ENCODE measurements at places on chromosomes 16 and 17. TPM values are rescaled to one million over a fixed set of nuclear protein-coding genes. Genes with fewer than 3 reads are reported as not detected.

CMC2 gene
- 38.7 TPM for total RNA-seq

TPSG1 gene
- not detected for total RNA-seq

CPHXL2 gene
- total RNA-seq: not detected

ASGR2 gene
- not detected for total RNA-seq

CDH16 gene
- total RNA-seq: 0.87 TPM

DNA sequence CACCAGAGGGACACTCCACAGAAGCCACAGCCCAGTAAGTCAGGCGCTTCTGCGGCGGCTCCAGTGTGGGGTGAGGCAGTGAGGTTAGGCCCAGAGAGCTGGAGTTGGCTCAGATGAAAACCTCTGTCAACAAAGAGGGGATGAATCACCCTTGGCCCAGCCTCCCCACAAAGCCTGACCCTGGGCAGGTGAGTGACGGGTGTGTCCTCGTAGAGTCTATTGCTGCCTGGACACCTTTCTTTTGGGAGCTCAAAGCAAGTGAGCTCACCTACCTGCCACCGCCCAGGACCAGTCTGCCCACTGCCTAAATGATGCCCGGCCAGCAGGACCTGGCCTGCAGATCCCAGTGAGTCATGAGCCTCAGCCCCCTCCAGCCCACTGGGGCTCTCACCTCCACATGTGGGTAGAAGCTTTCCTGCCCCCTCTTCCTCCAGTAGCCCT lies 24.9 kb upstream of the DBNDD1 start:
- peaks cover 44% of the 10 kb centered on the region for H3K36me3 ChIP-seq
- no peaks in the 10 kb centered on the region for H3K27me3 ChIP-seq
- H3K27ac ChIP-seq: no peak overlapping the region
- no peak overlapping the region for H3K4me3 ChIP-seq
- DNase-seq: no peak
- H3K4me1 ChIP-seq: peaks cover 10% of the 10 kb centered on the region

- H3K36me3 ChIP-seq: no peaks in the 10 kb centered on the region
- no peaks in the 10 kb centered on the region for H3K4me1 ChIP-seq
- no peak for DNase-seq
- H3K27me3 ChIP-seq: no peaks in the 10 kb centered on the region
Measured at GRCh38 chr17:31488264-31488981, 96.9 kb downstream of the RAB11FIP4 start.

DNA sequence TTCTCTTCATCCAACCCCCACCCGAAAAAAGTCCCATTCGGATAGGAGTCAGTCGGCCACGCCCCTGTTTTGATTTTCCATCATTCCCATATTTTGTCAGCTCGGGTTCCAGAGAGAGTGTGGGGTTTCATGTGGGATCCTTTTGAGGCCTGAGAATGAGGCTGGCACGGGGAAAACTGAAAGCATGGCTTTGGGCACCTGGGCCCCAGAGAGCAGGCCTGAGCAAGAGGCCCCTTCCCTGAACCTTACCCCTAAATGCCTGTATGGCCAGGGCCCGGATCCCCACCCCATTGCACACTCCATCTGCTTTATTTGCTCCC lies 4.6 kb upstream of the HOXB4 start:
- H3K27me3 ChIP-seq: no peaks in the 10 kb centered on the region
- peak overlapping the region; percentile 38 for H3K4me3 ChIP-seq
- H3K27ac ChIP-seq: peak overlapping the region; percentile 71

DNA sequence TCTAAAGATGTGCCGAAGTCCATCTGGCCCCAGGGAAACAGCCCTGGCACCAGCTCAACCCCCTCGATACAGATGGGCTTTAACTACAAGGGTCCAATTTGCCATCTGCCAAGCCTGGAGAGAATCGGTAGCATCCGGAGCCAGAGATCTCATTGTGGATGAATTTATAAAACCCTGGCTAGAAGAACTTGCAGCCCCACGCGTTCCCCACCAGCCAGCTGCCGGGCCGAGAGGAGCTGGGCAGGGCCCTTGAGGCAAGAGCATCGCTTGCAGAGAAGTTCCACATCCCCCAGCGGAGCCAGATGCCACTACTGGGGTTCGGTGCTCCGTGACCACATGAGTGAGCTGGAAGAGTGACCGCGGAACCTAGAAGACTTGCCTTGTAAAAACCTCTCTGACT lies 65.3 kb upstream of the NOL11 start:
- no peak overlapping the region for H3K27ac ChIP-seq
- DNase-seq: no peak
- H3K36me3 ChIP-seq: no peaks in the 10 kb centered on the region
- no peak overlapping the region for H3K4me3 ChIP-seq
- H3K27me3 ChIP-seq: no peaks in the 10 kb centered on the region
- H3K4me1 ChIP-seq: no peaks in the 10 kb centered on the region

DNA sequence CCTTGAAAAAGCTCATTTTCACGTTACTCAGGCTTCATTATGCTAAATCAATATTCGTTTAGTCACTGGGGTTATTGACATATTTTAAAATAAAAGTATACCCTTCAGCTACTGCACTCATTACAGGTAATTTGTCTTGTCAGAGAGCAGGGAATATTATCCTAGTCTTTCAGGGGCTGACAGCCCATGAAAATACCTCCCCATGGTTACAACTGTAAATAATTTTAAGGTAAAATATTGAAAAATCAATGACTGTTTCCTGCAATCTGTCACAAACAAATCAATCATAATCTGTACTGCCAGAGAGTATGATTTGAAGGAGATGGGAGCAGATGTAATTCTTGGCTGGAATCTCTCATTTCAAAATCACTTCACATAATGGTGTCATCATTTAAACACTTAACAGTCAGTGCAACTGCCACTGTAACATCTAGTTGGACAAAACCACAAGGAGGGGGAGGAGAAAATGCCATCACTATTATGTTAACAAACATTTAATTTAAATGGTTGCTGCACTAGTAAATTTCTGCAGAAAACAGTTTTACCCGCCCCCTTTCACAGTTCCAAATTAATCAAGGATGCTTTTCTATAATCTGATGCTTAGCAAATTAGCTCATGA lies 9.3 kb upstream of the IRX5 start:
- no peaks in the 10 kb centered on the region for H3K27me3 ChIP-seq
- no peak overlapping the region for H3K27ac ChIP-seq
- H3K4me3 ChIP-seq: no peak overlapping the region
- no peaks in the 10 kb centered on the region for H3K4me1 ChIP-seq
- DNase-seq: no peak

DNA sequence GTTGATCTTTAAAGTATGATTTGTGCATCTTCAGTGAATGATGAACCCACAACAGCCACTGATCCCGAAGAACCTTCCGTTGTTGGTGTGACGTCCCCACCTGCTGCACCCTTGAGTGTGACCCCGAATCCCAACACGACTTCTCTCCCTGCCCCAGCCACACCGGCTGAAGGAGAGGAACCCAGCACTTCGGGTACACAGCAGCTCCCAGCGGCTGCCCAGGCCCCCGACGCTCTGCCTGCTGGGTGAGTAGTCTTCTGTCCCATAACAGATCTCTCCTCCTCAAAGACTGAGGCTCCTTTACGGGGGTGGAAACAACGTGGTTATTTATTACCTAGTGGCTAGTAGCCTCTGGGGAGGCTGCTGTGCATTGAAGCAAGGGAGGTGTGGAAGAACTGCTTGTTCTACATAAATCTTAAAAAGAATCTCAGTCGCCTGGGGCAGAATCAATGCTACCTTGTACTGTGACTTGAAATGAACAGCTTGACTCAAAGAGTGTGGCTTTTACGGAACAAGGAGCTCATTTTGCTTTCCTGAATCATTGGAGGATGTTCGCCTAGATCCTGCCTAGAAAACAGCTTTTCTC lies 63.0 kb upstream of the CLEC18A start:
- no peaks in the 10 kb centered on the region for H3K27me3 ChIP-seq
- peaks cover 13% of the 10 kb centered on the region for H3K4me1 ChIP-seq
- H3K36me3 ChIP-seq: peaks cover 3% of the 10 kb centered on the region
- no peak for DNase-seq
- H3K4me3 ChIP-seq: no peak overlapping the region
- H3K27ac ChIP-seq: peak overlapping the region; percentile 2

DNA sequence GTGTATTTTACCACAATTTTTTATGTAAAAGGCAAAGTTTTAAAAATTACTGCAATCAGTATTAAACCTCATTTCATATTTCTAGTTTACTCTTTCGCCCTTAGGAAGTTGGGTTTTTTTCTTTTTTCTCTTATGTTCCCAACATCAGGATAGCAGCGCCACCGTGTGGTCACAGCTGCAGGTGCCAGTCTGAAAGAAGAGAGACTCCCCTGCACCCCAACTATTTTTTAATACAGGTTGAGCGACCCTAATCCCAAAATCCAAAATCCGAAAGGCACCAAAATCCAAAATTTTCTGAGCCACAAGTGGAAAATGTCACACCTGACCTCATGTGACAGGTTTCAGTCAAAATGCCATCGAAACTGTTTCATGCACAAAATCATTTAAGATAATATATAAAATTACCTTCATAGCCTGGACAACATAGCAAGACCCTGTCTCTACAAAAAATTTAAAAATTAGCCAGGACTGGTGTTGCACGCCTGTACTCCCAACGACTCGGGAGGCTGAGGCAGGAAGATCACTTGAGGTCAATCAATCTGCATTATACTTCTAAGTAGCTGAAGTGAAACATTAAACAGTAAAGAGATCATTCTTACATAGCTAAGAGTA lies 21.8 kb upstream of the ASGR2 start:
- H3K27me3 ChIP-seq: peaks cover 70% of the 10 kb centered on the region
- no peak overlapping the region for H3K27ac ChIP-seq
- peak; percentile 75 for DNase-seq
- no peak overlapping the region for H3K4me3 ChIP-seq

- DNase-seq: no peak
- no peaks in the 10 kb centered on the region for H3K36me3 ChIP-seq
- peaks cover 54% of the 10 kb centered on the region for H3K27me3 ChIP-seq
- H3K4me3 ChIP-seq: no peak overlapping the region
- H3K4me1 ChIP-seq: peaks cover 12% of the 10 kb centered on the region
- no peak overlapping the region for H3K27ac ChIP-seq
Measured at GRCh38 chr16:1982013-1982433, 754 bp upstream of the NOXO1 start.

DNA sequence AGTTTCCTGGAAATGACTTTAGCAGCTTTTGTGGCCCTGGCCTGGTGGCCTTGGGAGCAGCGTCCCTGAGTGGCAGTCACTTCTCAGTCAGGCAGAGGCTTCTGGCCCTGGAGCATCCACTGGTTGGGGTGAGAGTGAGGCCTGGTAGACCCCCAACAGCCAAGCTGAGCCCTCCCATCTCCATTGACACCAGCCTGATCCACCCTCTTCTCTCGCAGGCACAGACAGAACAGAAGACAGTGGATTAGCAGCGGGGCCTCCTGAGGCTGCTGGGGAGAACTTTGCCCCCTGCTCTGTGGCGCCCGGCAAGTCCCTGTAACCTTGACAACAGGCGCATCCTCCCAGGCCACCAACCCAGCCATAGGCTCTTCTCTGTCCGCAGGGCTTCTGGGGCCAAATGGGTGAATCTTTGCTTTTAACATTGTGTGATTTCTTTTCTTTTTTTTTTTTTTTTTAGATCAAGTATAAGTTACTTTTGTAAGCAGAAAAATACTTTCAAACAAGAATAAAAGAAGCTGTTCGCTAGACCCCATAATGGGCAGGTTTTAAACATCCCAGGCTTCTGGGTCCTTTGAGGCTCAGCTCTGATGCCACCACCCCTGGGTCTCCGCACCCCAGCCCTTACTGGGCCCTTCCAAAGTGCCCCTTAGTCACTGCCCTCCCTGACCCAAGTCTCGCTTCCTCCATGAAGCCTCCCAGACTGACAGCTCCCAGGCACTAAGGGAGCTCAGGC lies 12.7 kb upstream of the FLYWCH1 start:
- H3K27me3 ChIP-seq: no peaks in the 10 kb centered on the region
- H3K4me3 ChIP-seq: no peak overlapping the region
- DNase-seq: no peak
- H3K36me3 ChIP-seq: no peaks in the 10 kb centered on the region

DNA sequence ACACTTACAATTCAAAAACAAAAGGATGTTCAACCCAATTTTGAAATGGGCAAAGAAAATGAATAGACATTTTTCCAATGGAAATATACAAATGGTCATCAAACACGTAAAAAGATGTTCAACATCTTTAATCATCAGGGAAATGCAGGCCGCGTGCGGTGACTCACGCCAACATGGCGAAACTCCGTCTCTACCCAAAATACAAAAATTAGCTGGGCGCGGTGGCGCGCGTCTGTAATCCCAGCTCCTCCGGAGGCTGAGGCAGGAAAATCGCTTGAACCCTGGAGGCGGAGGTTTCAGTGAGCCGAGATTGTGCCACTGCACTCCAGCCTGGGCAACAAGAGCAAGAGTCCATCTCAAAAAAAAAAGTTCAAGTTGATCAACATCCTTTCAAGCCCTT lies 1.8 kb upstream of the CLUAP1 start:
- H3K27ac ChIP-seq: no peak overlapping the region
- no peaks in the 10 kb centered on the region for H3K36me3 ChIP-seq
- no peak for DNase-seq
- no peak overlapping the region for H3K4me3 ChIP-seq
- H3K27me3 ChIP-seq: no peaks in the 10 kb centered on the region

DNA sequence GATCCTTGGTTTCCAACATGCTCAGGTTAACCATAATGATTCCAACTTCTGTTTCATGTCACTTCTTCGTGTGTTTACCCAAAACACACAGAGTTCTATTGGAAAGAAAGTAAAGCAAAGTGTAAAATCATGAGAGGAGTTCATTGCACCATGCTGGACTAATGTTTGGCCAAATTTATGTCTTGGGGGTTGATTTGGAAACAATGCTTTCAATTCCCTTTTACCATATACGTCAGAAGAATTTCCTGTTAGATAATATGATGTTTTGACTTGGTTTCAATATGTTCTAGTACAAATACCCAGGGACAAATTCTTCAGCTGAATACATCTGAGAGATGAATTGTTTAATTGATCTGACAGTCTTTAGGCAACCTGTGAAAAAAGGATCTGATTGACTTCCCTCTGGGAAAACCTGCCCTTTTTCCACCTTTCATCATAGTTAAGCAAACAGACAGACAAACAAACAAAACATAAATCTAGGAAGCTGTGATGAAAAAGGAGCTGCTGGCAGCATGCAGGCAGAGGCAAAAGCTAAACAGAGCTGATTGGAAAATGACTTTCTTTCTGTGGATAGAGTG lies 26.0 kb upstream of the MPHOSPH6 start:
- H3K4me3 ChIP-seq: no peak overlapping the region
- no peaks in the 10 kb centered on the region for H3K36me3 ChIP-seq

DNA sequence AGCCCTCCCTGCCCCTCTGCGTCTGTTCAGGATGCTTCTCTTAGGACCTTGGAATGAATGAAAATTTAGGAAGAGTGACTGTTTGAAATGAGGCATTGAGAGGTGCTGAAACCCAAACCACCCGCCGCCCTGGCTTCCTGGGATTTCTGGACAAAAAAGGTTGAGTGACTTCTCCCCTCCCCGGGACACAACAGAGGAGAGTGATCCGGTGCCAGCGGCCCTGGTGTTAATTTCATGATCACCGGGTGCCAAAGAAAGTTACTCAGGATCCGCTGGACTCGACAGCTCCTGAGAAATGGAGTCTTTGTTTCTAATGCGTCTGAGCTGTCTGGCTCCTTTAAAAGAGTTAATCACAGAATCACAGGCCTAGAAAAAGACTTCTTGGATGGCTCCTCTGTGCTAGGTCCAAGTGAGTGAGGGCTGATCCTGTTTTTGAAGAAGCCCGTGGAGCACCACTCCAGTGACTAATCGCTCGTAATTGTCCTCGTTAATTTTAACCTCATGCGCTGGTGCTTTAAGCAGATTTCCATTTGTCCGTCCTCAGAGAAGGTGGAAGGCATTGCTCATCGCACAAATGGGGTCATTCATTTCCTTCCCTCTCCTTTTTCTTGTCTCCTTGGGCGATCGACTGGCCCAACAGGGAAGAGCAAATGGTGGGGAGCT lies 144.4 kb upstream of the ZFHX3 start:
- H3K4me1 ChIP-seq: no peaks in the 10 kb centered on the region
- H3K4me3 ChIP-seq: no peak overlapping the region
- no peaks in the 10 kb centered on the region for H3K27me3 ChIP-seq
- H3K36me3 ChIP-seq: no peaks in the 10 kb centered on the region
- DNase-seq: no peak
- H3K27ac ChIP-seq: no peak overlapping the region
